Activated CD8-positive, alpha-beta memory T cell treated with anti-CD3 and anti-CD28 coated beads for 1 hour (primary cell): ENCODE measurements at places on chromosomes 7 and 10.

- DNase-seq = no peak
Measured at GRCh38 chr10:123651421-123652047, 14.6 kb upstream of the GPR26 start.

GRCh38 chr10:63671317-63671937, 150.2 kb downstream of the REEP3 start:
- DNase-seq = no peak

- no peak for DNase-seq
Measured at GRCh38 chr7:108118959-108119358, 11.2 kb downstream of the LAMB4 start.

- no peak for DNase-seq
Measured at GRCh38 chr7:75698358-75698757, 40.4 kb downstream of the HIP1 start.

GRCh38 chr10:85060944-85061343, 732.6 kb downstream of the CCSER2 start:
- DNase-seq = no peak

DNA sequence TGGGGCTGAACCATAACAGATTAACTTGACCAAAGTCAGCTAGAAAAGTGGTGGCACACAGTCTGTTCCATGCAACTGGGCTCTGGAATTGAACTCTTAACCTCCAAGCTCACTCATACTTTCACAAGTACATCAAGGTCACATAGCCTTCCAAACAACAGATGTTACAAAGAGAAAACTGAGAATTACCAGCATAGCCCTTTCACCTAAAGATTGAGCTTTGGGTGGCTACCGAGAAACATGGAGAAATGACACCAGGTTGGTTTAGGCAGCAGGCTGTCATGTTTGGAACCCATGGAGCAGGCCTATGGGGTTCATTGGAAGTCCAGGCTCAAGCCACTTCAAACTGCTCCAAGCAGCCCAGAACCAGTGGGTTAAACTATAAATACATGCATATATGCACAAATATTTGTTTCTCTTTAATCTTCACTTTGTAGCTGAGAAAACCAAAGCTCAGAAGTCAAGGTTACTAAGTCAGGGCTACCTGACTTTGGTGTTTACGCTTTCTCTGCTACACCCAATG, 59.1 kb downstream of the MALSU1 start:
- DNase-seq = no peak

GRCh38 chr7:102823390-102824119, 74.8 kb downstream of the FAM185A start:
- DNase-seq = no peak

- DNase-seq = no peak
Measured at GRCh38 chr7:25549271-25549921, 321.1 kb upstream of the NPVF start.

DNA sequence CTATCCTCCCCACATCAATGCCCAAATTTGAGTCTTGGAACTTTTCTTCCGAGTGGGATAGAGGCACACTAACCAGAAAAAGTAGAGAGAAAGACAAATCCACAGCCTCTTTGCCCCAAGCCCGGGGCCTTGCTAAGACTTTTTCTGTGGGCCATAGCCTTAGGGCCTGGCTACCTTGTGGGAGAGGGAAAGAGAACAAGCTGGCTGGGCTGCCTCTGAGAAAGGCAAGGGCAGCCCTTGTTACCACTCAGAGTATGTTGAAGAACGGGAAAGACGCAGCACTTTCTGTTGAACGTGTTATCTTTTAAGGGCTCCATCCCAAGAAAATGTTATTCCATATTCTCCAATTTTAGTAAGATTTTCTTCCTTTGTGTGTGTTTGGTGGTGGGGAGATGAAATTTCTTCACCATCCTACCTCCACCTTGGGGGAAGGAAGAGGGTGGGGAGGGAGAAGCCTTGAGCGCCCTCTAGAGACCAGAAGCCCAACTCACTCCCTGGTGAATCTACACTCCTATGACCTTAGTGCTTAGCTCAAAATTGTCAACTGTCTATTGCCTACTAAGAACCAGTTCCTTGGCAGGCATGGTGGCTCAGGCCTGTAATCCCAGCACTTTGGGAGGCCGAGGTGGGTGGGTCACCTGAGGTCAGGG, 3.9 kb upstream of the NRF1 start:
- DNase-seq = no peak

GRCh38 chr7:123355576-123356190, 155.9 kb upstream of the SLC13A1 start:
- DNase-seq = no peak

DNA sequence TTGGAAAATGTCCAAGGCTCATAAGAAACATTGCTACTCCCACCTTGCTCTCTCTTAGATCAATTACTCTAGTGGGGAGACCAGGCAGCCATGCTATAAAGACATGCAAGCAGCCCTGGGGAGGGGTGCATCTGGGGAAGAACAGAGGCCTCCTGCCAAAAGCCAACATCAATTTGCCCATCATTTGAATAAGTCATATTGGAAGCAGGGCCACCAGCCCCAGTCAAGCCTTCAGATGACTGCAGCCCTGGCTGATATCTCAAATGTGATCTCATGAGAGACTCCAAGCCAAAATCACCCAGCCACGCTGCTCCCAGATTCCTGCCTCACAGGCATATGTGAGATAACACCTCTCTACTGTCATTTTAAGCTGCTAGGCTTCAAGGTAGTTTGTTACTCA, 157.5 kb upstream of the PDE1C start:
- no peak for DNase-seq

- no peak for DNase-seq
Measured at GRCh38 chr10:132808383-132809231, 22.7 kb upstream of the NKX6-2 start.

DNA sequence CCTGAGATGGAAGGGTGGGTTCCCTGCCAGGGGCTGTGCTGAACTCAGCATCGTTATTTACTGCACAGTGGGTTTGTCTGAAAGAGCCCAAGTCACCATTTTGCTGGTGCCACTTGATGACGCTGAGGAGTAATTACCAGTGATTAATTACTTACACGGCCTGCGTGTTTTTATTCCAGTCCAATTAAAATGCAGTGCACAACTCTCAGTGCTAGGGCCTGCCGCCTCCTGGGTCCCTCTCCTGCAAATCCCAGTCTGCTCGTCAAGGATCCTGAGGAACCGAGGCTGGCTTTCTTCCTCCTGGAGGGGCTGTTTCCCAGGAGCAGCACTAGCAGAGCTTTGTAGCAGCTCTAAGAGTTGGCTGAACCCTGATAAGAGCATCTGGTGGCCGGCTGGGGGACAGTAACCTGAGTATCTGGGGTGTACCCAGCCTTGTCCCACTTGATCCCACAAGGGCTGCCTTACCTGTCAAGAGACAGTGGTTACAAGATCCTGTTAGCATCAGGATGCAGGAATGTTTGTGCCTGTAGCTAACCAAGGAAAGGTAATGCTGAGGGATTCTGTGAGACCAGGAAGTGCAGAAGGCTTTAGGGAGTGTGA, 45.1 kb upstream of the LRRC4 start:
- DNase-seq = no peak

DNA sequence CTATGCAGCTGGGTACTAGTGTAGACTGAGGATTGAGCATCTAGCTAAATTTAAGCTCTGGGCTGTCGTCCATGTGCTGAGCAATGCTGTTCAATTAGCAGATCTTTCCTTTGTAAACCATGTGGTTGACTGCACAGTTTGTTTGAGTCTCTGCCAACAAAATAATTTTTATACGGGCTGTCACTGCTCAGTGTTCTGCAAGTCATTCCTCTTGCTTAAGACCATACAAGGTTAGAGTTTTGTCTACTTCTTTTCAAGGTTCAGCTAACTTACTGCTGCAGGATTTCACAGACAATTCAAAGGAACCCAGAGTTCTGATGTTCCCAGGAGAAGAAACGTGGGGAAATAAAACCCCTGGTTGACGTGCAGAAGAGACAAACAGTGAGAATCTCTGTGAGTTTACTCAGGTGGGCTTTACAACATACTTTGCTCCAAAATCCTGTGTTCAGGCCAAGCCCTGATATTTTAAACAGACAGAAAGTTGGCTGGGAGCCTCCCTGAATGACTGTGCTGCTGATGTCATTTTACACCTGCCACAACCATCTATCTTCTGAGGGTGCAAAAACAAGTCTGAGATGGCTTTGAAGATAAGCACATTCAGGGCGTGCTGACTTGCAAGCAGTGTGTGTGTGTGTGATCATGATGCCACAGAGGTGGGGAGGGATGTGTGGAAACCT, 177.1 kb upstream of the SVIL start:
- no peak for DNase-seq

DNA sequence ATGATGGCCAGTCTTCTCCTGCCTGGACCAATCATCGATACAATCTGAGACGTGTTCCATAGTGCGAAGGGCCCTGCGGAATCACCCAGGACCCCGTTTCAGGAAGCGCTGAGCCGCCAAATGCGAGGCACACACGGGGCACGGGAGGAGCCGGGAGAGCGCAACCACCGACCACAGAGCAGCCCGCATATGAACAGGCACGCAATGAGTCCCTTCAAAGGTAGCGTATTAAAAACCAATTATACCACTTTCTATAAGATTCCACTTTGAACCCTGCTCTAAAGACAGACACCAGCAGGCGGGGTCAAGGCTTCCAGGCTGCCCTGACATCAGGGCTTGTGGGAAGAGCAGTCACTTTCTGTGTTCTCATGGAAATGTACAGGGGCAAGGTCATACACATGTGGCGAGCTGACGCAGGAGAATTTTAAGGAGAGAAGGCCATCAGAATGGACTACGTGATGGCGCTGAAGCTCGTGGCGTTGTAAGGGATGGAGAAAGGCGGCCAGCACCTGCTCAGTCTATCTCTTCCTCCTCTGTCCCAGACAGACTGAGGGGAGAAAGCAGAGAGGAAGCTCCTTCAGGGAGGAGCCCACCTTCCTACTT, 46.2 kb downstream of the AMZ1 start:
- DNase-seq = no peak

DNA sequence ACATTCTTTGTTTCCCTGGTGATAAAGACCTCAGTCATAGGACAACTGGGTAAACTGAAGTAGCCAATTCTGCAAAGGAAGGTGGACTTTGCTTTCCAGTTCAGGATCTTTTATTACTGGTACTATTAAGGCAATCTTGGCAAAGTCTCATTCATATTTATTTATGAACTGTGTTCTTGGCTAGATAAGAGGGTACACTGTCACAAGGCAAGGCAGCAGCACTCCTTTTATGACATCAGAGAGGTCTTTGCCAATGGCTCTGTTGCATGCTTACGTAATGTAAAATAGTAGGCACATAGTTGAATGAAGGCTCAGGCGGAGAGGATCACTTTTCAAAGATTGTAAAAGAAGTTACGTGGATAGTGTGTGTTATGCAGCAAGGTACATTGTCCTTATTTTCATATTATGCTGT, 63.7 kb upstream of the PDK4 start:
- DNase-seq = no peak

DNA sequence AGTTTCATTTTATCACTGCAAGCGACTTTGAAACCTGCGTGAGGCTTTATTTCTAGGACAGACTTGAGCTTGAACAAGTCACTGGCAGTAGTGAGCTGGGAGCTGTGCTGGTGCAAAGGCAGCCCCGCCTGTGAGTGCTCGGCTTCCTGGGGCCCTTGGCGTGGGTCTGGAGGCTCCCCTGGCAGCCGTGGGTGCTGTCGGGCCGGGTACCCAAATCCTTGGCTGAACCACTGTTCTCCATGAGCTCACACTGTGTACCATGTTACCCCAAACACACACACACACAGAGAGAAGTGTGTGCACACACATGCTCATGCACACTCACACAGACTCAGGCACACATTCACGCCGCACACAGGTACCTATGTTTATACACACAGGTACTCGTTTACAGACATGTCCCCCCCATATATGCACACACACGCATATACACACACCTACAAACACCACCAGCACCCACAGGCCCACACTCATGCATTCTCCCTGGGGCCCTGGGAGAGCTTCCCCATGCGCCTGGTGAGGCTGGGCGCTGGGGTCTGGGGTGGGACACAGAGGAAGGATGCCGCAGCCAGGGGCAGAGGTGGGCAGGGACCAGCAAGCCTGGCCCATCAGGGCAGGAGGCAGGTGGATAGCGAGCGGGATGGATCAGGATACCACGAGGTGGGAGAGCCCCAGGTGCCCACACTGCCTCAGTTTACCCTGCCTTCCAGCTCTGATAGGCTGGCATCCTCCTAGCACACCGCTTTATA, 158.8 kb downstream of the ADARB2 start:
- no peak for DNase-seq

GRCh38 chr10:130021383-130021950, 57.4 kb upstream of the EBF3 start:
- no peak for DNase-seq

GRCh38 chr7:22549667-22550513, 49.9 kb upstream of the STEAP1B start:
- no peak for DNase-seq

GRCh38 chr10:30747633-30748032, 118.1 kb upstream of the LYZL2 start:
- DNase-seq = no peak

DNA sequence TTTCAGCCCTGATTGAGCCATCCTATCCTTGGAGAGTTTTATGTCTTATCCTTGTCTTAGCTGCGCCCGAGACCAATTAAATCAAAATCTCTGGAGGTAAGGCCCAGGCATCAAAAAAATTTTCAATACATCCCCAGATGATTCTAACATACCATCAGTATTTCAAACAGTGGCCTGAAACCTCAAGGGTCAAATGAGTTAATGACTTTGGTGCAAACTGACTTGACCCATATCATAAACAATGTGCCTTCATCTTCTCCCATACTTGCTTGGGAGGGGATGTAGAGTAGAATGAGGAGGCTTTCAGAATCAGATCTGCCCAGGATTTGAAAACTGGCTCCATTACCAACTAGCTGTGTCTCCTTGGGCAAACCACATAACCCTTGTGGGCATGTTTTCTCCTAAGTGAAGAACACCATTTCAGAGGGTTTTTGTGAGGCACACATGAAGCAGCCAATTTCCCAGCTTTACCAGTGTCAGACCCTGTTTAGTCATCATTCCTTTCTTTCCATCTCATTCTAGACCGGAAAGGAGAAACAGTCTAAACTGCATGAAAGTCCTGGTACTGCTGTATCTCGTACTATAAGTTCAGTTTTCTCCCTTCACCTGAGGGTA, 35.7 kb upstream of the ATXN7L1 start:
- no peak for DNase-seq

DNA sequence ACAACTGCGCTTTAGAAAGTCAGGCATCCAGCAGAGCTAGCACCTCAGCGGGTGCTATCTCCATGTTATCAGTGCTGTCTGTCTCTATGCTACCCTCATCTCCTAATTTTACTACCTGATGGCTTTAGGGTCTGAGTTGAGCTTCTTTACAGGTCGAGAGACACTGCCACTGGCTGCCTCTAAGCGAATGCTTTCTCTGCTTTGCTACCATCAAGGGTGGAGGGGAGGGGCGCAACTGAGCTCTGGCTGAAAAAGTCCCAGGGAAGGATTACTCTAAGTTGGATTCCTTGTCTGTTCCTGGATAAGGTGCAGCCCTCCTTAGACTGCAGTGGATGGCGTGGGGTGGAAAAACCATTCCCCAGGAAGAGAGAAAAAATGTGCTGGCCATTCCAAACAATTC, 105.7 kb downstream of the CDK14 start:
- no peak for DNase-seq
